ENCODE measurements at places on chromosomes 16 and 17.
A peak's percentile ranks its signal among the peaks of the same experiment; 100 is the strongest.

DNA sequence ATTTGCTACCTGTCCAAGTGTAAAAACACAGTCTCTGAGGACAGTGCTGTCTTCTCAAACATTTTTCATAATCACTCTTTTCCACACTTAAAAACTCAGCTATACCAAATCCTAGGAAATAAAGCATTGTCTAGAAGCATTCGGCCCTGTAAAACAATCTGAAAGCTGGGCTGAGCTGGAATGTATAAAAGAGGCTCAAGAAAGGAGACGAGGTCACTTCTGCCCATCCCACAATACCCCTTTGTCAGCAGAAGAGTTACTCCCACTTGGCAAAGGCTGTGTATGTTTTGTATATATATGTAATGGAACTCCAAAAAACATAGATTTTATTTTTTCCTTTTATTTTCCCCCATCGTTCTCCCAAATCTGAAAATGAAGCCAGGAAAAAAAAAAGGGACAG, 43.9 kb downstream of the STH start:
- DNase-seq, result no peak

GRCh38 chr17:15076991-15077663, 188.0 kb downstream of the PMP22 start:
- DNase-seq, result no peak

- DNase-seq, result no peak
These were observed 3.6 kb downstream of the C17orf58 start for GRCh38 chr17:67992548-67993152.

DNA sequence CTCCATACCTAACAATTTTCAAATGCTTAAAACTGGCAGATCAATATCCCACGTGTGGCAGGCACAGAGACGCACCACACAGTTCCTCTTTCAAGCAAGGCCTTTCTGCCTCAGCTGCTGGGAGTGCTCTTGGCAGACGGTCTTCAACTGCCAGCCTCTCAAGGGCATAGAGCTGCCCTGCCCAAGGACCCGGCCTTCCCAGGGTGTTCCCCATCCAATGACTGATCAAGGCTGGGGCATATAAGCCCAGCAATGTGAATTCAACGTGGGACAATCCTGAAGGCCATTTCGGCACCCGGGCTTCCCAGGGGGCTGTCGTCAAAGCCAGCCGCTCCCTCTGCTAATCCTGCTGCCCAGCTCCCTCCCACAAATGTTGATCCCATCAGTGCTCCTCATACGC, 107.1 kb downstream of the STX8 start:
- no peak for DNase-seq

- DNase-seq, result no peak
These were observed 4.5 kb downstream of the TMEM238L start for GRCh38 chr17:10799407-10799806.

DNA sequence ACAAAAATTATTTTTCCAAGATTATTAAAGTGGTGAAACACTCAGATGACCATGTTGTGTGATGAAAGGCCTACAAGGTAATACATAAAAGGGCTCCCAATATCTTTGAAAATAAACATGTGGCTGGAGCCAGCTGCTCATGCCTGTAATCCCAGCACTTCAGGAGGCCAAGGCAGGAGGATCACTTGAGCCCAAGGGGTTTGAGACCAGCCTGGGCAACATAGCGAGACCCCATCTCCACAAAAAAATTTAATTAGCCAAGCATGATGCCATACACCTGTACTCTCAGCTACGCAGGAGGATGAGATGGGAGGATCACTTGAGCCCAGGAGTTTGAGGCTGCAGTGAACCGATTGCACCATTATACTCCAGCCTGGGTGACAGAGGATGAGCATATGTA, 26.8 kb downstream of the SIAH1 start:
- no peak for DNase-seq

- no peak for DNase-seq
These were observed 4.8 kb downstream of the MT1A start for GRCh38 chr16:56643080-56643778.

DNA sequence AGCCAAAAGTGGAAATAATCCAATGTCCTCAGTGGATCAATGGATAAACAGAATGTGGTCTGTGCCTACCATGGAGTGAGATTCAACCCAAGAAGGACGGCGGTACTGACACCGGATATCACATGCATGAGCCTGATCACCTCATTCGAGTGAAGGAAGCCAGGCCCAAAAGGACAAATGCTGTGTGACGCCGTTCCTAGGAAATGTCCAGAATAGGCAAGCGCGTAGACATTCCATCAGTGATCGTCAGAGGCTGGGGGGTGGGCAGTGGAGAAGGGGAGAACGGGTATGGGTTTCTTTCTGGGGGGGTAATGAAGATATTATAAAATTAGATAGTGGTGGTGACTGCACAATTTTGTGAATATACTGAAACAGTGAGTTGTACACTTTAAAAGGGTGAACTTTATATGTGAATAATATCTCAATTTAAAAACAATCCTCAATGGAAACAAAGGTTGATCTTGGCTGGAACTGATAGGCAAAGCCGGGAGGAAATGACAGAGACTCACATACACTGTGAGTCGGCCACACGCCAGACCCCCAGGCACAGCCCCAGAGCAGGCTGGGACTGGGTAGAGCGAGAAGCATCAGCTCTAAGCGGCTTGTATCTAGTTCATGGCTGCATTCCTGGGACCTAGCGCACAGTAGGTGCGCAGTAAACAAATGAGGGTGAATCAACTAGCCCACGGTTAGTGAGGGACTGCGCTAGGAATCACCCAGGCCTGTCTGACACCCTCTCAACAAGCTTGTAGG, 3.5 kb downstream of the DBNDD1 start:
- DNase-seq, result no peak

DNA sequence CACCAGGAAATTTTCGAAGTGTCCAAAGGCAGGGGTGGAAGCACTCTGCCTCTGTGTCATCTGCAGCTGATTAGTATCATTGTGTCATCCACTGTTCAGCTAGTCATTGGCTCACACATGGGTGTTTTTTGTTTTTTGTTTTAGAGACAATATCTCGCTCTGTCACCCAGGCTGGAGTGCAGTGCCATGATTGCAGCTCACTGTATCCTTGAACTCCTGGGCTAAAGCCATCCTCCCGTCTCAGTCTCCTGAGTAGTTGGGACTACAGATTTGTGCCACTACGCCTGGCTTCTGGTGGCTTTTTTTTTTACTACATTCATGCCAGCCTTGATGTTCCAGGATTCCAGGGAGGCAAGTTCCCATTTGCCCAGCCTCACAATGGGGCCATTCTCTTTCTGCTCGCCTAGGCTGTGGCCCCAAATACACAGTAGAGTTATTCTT, 32.5 kb upstream of the MYO18A start:
- DNase-seq, result no peak

DNA sequence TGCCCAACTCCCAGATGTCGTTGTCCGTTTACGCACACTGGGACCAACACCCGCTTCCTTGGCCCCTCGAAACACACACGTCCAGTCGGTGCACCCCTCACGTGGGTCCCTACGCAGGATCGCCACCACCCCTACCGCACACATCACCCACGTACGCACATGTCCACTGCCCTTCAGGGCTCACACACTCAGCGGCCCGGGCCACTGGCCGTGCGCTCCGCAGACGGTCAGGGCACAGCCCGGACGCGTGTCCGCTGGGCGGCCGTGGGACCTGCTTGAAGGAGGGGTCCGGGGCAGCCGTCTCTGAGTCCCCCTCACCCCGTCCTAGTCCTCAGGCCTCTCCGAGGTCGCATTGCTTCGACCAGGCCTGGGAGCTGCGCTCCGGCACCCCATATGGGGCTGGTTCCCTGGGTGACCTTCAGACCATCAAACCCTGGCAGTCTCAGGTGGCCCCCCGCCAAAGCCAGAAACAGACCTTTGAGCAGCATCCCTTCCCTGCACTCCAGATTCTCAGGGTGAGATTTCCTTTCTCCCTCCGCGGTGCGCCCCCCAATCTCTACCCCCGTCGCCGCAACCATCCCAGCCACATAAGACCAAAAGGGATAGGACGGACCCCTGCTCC, 914 bp upstream of the GPRC5B start:
- no peak for DNase-seq

- no peak for DNase-seq
These were observed 126.4 kb upstream of the KIF2B start for GRCh38 chr17:53696286-53696685.

GRCh38 chr16:89410794-89411309, 79.5 kb downstream of the ANKRD11 start:
- DNase-seq, result peak; percentile 31

- no peak for DNase-seq
These were observed 22.1 kb downstream of the VAC14 start for GRCh38 chr16:70778901-70779309.

GRCh38 chr16:69371564-69371963, 14.2 kb downstream of the TERF2 start:
- DNase-seq, result no peak

DNA sequence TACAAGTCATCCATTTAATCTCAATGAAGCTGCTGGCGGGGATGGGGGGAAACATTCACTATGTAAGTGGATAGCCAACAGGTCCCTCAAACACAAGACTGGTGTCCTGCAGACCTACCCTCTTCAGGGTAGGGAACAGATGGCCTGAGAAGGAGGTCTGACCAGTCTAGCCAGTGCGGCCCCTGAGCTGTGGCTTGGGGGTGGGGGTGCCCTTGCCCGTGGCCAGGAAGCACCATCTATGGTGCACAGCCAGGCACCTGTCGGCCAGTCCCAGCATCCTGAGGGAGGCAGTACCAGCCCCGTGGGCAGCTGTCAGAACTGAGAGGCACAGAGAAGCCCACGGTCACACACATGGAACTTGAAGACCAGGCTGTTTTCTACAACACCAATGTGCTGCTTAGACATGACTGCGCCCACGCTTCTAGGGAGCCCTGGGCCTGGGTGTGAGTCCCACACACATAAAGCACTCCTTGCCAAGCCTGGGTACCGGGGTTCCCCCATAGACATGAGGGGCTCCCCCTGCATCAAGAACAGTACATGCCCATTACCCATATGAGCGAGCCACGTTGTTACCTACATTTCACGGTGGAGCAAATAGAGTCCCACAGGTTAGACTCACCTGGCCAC, 40.9 kb downstream of the RMI2 start:
- DNase-seq, result no peak

DNA sequence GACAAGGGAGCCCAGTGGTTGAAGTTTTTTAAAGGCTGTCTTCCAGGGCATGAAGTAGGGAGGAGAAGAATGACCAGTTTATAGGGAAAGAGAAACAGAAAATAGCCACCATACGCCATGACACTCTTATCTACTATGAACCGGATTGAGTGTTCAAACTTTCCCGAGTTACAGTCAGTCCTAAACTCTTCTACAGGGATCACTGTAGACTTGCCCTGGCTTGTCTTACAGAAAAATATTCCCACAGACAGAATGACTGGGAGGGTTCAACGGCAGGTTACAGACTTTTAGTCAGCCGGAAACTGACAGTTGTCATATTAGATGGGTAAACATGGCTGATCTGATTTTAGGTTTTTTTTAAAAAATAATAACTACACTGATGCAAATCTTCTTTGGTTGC, 662.5 kb upstream of the SOX9 start:
- DNase-seq, result no peak

DNA sequence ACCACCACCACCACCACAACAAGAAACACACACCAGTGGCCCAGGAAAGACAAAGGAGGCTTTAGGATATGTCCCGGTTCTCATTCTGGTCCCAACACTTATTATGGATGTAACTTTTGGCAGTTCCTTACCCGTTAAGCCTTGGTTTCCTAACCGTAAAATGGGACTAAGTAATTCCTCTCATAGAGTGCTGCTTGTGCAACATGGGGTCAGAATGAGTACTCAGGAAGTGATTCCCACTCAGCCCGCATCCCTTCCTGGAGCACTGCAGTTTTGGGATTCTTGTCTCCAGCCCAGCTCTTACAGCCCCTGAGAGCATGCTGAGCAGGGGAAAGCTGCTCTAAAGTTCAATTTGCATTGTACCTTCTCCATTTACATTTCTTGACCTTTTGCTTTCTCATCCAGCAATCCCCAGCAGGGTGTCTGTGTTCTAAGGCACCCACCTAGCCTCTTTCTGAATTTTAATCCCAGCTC, 262.6 kb downstream of the PRKCA start:
- no peak for DNase-seq

DNA sequence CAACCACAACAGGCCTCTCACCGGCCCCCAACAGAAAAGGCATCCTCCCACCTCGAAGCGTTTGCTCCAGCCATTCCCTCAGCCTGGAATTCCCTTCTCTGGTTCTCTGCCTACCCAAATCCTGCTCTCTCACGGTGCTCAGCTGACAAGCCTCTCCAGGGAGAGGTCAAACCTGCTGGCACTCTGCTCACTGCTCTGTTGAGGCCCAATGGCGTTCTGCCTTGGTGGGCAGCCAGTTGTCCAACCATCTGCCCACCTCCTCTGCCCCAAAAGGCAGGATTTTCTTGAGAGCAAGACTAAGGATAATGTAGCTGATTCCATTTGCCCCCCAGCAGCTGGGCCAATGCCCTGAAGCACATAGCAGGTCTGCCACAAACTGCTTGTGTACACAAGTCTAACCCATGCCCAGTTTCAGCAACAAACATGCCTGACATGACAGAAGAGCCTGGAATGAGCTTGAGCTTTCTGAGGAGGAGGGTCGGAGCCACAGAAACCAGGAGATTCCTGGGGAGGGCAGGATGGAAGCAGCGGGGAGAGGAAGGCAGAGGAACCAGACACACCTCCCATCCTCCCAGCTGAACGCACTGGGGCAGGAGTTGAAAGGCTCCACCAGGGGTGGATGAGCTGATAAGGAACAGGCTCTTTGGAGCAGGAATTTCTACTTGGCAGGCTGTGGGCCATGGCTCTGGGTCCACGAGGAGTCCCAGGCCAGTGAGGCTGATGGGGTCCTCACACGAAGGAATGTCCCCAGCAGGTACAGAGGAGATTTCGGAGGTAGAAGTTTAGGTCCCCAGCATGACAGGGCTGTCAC, 23.9 kb downstream of the ARHGAP27 start:
- DNase-seq, result no peak

- no peak for DNase-seq
These were observed 135.1 kb downstream of the MRM1 start for GRCh38 chr17:36736201-36737156.

DNA sequence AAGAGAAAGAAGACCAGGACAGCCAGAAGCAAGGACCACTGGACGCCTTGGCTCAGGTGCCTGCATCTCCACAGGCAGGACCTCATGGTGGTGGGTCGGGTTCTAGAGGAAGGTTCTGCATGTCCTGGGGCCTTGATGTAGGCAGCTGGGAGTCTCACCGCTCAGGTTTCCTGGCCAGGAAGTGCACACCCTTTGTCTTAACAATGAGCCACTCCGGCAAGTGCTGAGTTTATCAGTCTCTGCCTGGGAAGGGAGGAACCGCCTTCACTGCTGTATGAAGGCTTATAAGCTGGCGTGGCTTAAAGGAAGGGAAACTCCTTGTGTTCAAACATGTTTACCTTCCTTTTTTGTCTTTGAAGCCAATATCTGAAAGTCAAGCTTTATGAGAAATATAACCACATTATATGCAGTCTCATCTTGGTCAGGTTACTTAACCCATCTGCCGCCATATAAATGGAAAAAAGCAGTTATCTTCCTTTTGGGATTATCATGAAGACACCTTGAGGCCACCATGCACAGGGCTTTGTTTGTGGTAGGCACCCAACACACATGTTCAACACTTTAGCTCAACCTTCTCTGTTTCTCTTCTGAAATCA, at the start of gene ST6GALNAC1:
ST6GALNAC1 (minus strand) TSS at position 205 of the 596 bp plus-strand sequence; CDS start at position 86, 119 bp downstream.
- DNase-seq, result no peak

GRCh38 chr16:31033709-31034492, 543 bp downstream of the STX4 start:
- peak; percentile 35 for DNase-seq

GRCh38 chr17:69122065-69122464, 19.6 kb downstream of the ABCA6 start:
- no peak for DNase-seq

GRCh38 chr16:89146211-89147005, 25.1 kb upstream of the CDH15 start:
- DNase-seq, result no peak

All from NCI-H446 treated with DMSO at 0.1 percent for 48 hours (cell line).